Frontal cortex (tissue), 4 donors: ENCODE measurements at places on chromosomes 16 and 17. TPM values are rescaled to one million over a fixed set of nuclear protein-coding genes. Genes with fewer than 3 reads are reported as not detected.

ANKRD40CL gene
- total RNA-seq: not detected

SLC35G6 gene
- not detected for total RNA-seq

C16orf92 gene
- not detected for total RNA-seq

LLGL2 gene
- 0.82 TPM for total RNA-seq

CIITA gene
- under 0.01 TPM for total RNA-seq

MT1E gene
- 5.7 TPM for total RNA-seq

NDUFB10 gene
- total RNA-seq: 76.6 TPM

APRT gene
- 15.9 TPM for total RNA-seq

TLCD2 gene
- 0.41 TPM for total RNA-seq

PRSS33 gene
- total RNA-seq: not detected

KLHL10 gene
- total RNA-seq: under 0.01 TPM

LRRC46 gene
- not detected for total RNA-seq

RAB37 gene
- 0.82 TPM for total RNA-seq

CCDC200 gene
- total RNA-seq: not detected

VAC14 gene
- total RNA-seq: 13.0 TPM

IGF2BP1 gene
- 0.82 TPM for total RNA-seq

PAQR4 gene
- 18.3 TPM for total RNA-seq

FADS6 gene
- 0.82 TPM for total RNA-seq

GJC1 gene
- 76.2 TPM for total RNA-seq

KRTAP4-16 gene
- total RNA-seq: not detected

C16orf96 gene
- total RNA-seq: 0.41 TPM

GJD3 gene
- not detected for total RNA-seq

ALOX12B gene
- total RNA-seq: not detected

NF1 gene
- total RNA-seq: 96.6 TPM

HOXB9 gene
- total RNA-seq: not detected

FASN gene
- total RNA-seq: 92.1 TPM

PRCD gene
- 2.4 TPM for total RNA-seq

HEATR9 gene
- not detected for total RNA-seq

CD300A gene
- 2.4 TPM for total RNA-seq

NUDT7 gene
- total RNA-seq: 0.82 TPM

OR3A2 gene
- total RNA-seq: 2.4 TPM

NT5M gene
- 6.5 TPM for total RNA-seq

GPRC5C gene
- 5.3 TPM for total RNA-seq

AATK gene
- 8.2 TPM for total RNA-seq

KRT17 gene
- total RNA-seq: under 0.01 TPM

TEKT5 gene
- 1.6 TPM for total RNA-seq

SLC5A11 gene
- total RNA-seq: not detected

SCN4A gene
- total RNA-seq: not detected

SULT1A2 gene
- total RNA-seq: 0.41 TPM

HOXB4 gene
- total RNA-seq: not detected

AXIN2 gene
- 39.5 TPM for total RNA-seq

ADAP2 gene
- 4.1 TPM for total RNA-seq

CDIPT gene
- total RNA-seq: 53.4 TPM

ABCA10 gene
- total RNA-seq: 4.1 TPM

LDHD gene
- total RNA-seq: 2.0 TPM

KIF2B gene
- total RNA-seq: not detected

HSD3B7 gene
- 2.0 TPM for total RNA-seq

KRTAP4-4 gene
- not detected for total RNA-seq

TNP2 gene
- not detected for total RNA-seq

CSNK2A2 gene
- 17.9 TPM for total RNA-seq

MARF1 gene
- 20.4 TPM for total RNA-seq

OR1G1 gene
- not detected for total RNA-seq

FAM171A2 gene
- total RNA-seq: 60.7 TPM

ZNF385C gene
- total RNA-seq: 0.41 TPM
